H4 (cell line): ENCODE measurements at places on chromosomes 3 and 15. TPM values are rescaled to one million over a fixed set of nuclear protein-coding genes. Genes with fewer than 3 reads are reported as not detected.
A peak's percentile ranks its signal among the peaks of the same experiment; 100 is the strongest.

The ADAMTS17 gene
- total RNA-seq: 0.25 TPM in 1 of 2 replicates, not detected in the other

DNA sequence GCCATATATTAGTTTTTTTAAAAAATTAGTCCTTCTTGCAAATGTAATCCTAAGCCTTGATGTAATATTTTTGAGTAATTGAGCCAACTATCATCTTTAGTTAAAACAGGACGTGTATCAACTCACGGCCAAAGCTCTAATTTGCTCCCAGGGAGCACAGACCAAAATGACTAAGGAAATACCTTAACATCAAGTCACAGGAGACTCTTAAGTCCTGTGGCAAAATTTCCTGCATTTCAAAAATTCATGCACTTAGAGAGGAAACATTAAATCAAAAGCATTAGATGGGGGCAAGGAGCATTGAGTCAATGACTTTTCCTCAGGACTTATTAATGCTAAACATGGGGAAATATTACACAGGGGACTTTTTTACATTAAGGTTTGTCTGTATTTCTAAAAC is 276.0 kb downstream of the MFSD1 start:
- DNase-seq: peak; percentile 34

DNA sequence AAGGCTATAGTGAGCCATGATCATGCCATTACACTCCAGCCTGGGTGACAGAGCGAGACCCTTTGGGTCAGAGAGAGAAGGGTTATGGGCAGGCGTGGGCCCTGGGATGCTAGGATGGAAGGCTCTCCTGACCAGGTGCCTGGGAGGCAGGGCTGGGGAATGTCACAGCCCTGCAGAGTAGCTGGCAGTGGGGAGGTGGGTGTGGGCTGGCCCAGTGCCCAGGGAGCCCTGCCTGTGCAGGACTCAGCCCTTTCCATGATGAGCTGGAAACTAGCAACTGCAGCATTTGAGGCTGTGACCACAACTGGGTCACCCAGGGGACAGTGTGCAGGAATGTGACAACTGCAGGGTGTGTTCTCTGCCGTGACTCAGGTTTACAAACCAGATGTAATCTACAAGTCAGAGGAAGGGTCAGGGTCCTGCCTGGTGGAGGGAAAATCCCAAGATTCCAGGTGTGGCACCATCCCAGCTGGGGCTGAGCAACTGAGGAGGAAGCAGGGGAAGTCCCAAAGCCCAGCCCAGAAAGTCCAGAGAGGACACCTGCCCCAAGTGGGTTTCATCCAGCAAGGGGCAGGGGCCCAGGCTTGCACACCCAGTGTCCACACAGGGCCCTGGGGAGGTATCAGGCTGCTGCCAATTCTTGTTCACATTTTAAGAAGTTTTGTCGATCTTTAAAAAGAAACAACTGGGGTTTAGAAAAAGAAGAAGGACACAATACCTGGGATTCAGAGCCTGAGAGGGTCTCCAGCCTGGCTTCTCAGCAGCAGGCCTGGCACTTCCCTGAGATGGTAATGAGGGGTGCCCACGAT is 45.5 kb downstream of the SLC28A1 start:
- DNase-seq: peak; percentile 96

DNA sequence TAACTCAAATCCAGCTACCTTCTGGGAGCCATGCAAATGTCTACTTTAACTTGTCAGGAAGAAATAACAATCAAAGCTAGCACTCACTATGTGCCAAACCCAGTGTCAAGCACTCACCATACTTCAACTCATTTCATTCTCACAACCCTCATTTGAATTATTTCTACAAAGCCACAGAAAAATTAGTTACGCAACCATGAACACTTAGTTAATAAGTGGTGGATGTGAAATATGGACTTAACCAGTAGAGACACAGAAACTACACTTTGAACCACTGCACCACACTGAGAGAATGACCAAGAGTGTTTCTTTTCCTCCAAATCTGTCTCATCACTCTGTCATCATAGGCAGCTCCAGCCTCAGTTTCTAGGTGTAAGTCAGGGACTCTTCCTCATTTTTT is 91.0 kb upstream of the MBNL1 start:
- no peak for DNase-seq

GRCh38 chr3:115420086-115420485 is 203.2 kb upstream of the GAP43 start:
- no peak for DNase-seq

The PLSCR4 gene
- 15.0 and 19.5 TPM in 2 replicates for total RNA-seq

DNA sequence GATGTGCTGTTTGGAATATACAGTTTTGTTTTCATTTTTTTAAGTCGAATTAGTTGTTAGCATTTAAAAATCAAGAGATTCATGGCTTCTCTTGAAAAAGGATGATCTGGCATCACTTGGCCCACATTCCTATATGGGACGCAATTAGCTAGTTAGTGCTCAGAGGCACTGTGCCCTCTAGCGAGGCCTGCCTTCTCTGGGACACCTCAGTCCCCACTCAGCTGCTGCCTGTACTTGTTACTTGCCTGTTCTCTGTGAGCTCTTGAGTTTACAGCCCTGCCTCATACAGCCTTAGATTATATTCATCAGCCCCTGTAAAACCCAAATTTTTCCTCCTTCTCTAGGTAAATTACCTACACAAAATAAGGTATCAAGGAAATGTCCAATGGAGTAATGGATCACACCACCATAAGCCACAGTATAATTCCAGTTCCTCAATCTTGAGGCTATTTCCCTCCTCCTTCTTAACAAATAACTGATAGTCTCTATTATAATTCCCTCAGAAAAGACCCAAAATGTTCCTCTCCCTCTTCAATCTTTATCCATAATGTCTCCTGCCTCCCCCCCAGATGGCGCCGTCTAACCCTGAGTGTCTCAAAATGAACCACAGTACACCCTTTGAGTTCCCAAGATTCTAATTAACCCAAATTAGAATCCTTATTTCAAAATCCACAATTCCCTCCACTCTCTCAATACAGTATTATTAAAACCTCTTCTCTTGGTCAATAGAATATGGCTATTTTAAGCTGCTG is 2.7 kb downstream of the ZMAT3 start:
- peak; percentile 48 for DNase-seq

The EXOSC7 gene
- 49.9 and 58.8 TPM in 2 replicates for total RNA-seq

GRCh38 chr3:35965908-35966307 is 326.6 kb downstream of the ARPP21 start:
- peak; percentile 11 for DNase-seq

- no peak for DNase-seq
These were observed 712.1 kb downstream of the MECOM start for GRCh38 chr3:168951368-168951767.
